ENCODE measurements at places on chromosomes 13 and 19. TPM values are rescaled to one million over a fixed set of nuclear protein-coding genes. Genes with fewer than 3 reads are reported as not detected.

GRCh38 chr13:103134271-103134670 lies 68.1 kb upstream of the SLC10A2 start:
- DNase-seq = no peak

DNA sequence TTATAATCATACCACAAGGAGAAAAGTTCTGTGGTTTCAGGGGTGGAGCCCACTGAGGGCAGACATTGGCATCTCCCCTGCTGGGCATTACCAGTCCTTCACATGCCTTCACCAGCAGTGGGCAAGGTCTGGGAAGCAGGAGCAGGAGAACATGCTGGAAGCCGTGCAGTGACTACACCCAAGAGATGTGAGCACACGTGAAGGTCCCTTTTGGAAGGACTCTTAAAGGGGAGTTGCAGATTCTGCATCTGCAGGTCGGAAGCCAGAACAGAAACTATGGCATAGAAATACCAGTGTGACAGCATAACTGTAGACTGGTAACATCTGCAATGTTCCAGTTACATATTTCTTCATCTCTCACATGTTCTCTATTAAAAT lies 26.9 kb upstream of the KL start:
- no peak for DNase-seq

- no peak for DNase-seq
These were observed 467 bp upstream of the CLN5 start for GRCh38 chr13:76991432-76991795.

- no peak for DNase-seq
These were observed 4.2 kb upstream of the PAFAH1B3 start for GRCh38 chr19:42306646-42307045.

GRCh38 chr19:7500811-7501450 lies 12.1 kb upstream of the PEX11G start:
- no peak for DNase-seq

HPN gene
- total RNA-seq = not detected

LGI4 gene
- total RNA-seq = 0.32 TPM

SLC10A2 gene
- not detected for total RNA-seq

GAPDHS gene
- not detected for total RNA-seq

USE1 gene
- total RNA-seq = 36.1 TPM

POU2F2 gene
- total RNA-seq = 1.0 TPM

MEDAG gene
- 2.0 TPM for total RNA-seq
